ENCODE measurements at places on chromosomes 11 and 22.

GRCh38 chr11:60235321-60235720 is 7.6 kb downstream of the MS4A4E start:
- DNase-seq, result no peak

GRCh38 chr22:49693416-49693815 is 134.3 kb downstream of the BRD1 start:
- no peak for DNase-seq

DNA sequence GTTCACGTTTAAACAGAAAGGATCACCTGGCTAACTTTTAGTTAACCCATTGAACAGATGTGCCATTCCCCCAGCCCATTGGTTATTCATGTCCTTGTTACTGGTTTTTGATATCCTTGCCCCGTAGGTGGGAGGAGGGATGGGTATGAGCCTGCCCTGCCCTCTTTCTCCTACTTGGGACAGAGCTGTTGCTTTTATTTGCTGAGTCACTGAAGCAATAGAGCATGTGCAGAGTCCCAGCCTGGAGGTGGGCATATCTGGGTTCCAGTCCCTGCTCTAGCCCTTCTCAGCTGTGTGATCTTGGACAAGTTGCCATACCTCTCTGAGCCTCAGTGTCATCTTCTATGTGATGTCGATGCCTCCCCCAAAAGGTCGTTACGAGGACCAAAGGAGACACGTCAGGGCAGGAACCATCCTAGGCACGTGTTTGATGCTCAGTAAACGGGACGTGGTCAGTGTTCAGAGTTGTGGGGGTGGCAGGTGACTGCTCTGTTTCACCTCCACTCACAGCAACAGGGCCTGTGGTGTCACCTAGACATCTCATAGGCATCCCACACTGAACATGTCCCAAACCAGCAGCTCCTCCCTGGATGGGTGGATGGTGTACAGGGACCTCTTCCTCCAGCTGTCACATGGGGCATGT is 61.0 kb downstream of the BMAL1 start:
- no peak for DNase-seq

GRCh38 chr22:19836512-19836911 is 18.2 kb downstream of the GNB1L start:
- DNase-seq, result no peak

GRCh38 chr11:2268729-2269600 is 1.4 kb downstream of the ASCL2 start:
- DNase-seq, result peak; percentile 45

- DNase-seq, result no peak
Observed at GRCh38 chr11:128397362-128397761, 190.0 kb downstream of the ETS1 start.

GRCh38 chr22:48536541-48537342 is 1290.9 kb downstream of the BRD1 start:
- DNase-seq, result peak; percentile 66

GRCh38 chr11:85027346-85027745 is 599.8 kb downstream of the DLG2 start:
- DNase-seq, result no peak

- DNase-seq, result no peak
Observed at GRCh38 chr11:21470521-21470920, 722.4 kb upstream of the ANO5 start.

Data from tongue (tissue), 3 donors.